Prostate gland (tissue), 2 donors: ENCODE measurements at places on chromosomes 12 and 14. TPM values are rescaled to one million over a fixed set of nuclear protein-coding genes. Genes with fewer than 3 reads are reported as not detected.

- no peaks in the 10 kb centered on the region for H3K4me1 ChIP-seq
- H3K27ac ChIP-seq, result no peak overlapping the region
- DNase-seq, result no peak
- no peak overlapping the region for H3K4me3 ChIP-seq
- no peaks in the 10 kb centered on the region for H3K36me3 ChIP-seq
These were observed 25.0 kb downstream of the ELK3 start for GRCh38 chr12:96218989-96219678.

GRCh38 chr14:92441751-92442504 lies 71.7 kb upstream of the RIN3 start:
- no peak overlapping the region for H3K27ac ChIP-seq
- no peaks in the 10 kb centered on the region for H3K36me3 ChIP-seq
- H3K4me1 ChIP-seq, result no peaks in the 10 kb centered on the region
- no peak for DNase-seq
- no peak overlapping the region for H3K4me3 ChIP-seq

- no peaks in the 10 kb centered on the region for H3K4me1 ChIP-seq
- no peaks in the 10 kb centered on the region for H3K36me3 ChIP-seq
- H3K27me3 ChIP-seq, result no peaks in the 10 kb centered on the region
These were observed 490 bp downstream of the PRORP start for GRCh38 chr14:35122696-35123387.

GRCh38 chr12:52643233-52644077 lies 8.6 kb downstream of the KRT2 start:
- DNase-seq, result no peak
- H3K36me3 ChIP-seq, result no peaks in the 10 kb centered on the region
- no peak overlapping the region for H3K4me3 ChIP-seq
- no peaks in the 10 kb centered on the region for H3K4me1 ChIP-seq

DNA sequence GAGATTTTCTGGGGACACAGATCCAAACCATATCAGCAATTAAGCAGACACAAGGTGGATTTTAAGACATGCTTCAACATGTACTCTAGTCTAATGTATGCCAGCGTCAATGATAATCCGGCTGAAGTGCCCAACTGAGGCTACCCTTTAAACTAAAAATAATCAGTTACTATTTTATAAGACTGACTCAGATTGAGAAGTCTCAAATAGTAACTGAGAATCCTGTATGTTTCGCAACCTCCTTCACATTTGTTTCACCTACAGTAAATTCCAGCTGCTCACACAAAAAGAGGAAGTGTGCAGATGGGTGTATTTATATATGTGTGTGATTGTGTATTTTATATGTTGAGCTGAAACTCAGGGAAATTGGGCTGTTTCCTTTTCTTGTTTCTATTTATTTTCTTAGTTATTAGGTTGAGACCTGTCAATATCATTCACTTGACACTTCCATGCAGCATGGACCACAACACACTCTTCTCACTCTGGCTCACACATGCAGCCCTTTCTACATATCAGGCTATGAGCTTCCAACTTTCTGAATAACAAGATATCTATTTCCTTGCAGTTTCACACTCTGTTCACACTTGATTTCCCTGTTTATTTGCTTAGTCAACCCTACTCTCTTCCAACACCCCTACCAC lies 1224.9 kb upstream of the TMEM132C start:
- no peaks in the 10 kb centered on the region for H3K4me1 ChIP-seq
- H3K27me3 ChIP-seq, result no peaks in the 10 kb centered on the region
- no peaks in the 10 kb centered on the region for H3K36me3 ChIP-seq

DNA sequence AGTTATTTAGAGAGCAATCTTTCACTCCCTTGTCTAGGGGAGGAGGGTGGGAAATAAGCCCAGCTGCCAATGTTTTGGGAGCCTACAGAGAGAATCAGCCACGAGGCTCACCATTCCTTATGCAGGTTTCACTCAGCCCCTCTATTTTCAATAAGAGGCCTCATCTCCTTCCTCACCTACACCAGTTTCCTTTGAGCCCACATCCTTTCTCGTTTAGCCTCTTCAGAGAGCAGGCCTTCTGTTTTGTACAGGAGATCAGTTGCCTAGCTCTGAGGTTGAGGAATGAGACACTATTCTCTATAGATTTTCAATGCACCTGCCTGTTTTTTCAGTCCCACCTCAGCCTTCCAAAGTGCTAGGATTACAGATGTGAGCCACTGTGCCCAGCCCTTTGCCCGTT lies 17.9 kb downstream of the SNAPC1 start:
- DNase-seq, result no peak
- no peak overlapping the region for H3K27ac ChIP-seq
- H3K27me3 ChIP-seq, result no peaks in the 10 kb centered on the region
- H3K36me3 ChIP-seq, result no peaks in the 10 kb centered on the region
- H3K4me1 ChIP-seq, result no peaks in the 10 kb centered on the region

GRCh38 chr14:104101651-104102281 lies 16.3 kb downstream of the ASPG start:
- no peak for DNase-seq
- peaks cover 3% of the 10 kb centered on the region for H3K27me3 ChIP-seq
- H3K36me3 ChIP-seq, result no peaks in the 10 kb centered on the region
- no peak overlapping the region for H3K4me3 ChIP-seq
- no peak overlapping the region for H3K27ac ChIP-seq

- no peaks in the 10 kb centered on the region for H3K4me1 ChIP-seq
- no peaks in the 10 kb centered on the region for H3K27me3 ChIP-seq
- no peak for DNase-seq
- no peaks in the 10 kb centered on the region for H3K36me3 ChIP-seq
These were observed 502.4 kb upstream of the ATP2B1 start for GRCh38 chr12:90211017-90211416.

DNA sequence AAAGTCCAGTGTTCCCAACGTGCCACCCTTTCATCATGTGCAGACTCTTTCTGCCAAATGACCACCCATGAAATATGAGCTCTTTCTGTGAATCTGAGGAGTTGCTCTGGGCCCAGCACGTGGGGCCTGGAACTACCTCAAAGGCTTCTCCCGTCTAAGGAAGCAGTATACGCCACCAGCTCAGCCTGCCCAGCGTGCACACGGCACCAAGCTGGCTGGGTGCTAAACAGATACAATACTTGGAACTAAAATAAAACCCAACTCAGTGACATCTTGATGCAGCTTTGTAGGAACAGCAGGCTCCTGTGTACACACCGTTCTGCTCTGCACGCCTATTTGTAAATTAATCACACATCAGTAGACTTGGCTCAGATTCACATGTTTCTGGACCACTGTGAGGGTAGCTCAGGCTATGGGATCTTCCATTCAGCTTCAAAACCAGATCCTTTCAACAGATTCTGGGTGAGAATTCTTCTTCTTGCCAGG lies 74.8 kb downstream of the ARL6IP4 start:
- H3K36me3 ChIP-seq, result no peaks in the 10 kb centered on the region
- no peak overlapping the region for H3K27ac ChIP-seq
- no peak for DNase-seq

DNA sequence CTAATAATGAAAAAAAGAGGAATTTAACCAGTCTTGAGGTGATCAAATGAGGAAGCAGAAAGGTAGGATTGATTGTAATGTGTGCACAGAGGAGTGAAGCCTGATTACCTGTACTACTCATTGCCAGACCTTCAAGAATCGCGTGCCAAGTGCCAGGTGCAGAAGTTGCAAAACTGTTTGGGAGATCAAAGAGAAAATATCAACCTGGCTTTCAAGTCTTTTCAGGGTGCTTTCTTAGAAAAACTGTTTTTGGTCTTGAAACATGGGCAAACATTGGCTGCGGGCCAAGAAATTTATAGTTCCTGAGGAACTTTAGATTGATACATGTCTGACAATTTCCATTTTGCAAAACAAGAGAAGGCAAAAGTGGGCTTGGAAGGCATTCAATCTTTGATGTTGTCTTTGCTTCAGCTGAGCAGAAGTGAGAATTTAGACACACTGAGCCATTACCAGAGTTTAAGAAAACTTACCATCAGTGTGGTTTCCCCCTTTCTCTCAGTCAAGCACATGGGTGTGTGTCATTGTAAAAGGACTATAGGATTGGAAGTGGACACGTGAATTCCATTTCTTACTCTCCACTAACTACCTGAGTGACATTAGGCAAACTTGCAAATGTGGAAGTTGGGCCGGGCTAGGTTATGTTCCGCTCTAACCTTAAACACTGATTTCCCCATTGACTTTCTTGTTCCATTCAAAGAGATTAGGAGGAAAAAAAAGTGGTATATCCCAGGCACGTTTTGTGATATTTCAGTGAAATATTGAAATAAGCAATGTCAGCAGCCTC lies 486.2 kb downstream of the DIO2 start:
- H3K27me3 ChIP-seq, result no peaks in the 10 kb centered on the region
- no peaks in the 10 kb centered on the region for H3K4me1 ChIP-seq
- H3K27ac ChIP-seq, result no peak overlapping the region
- H3K36me3 ChIP-seq, result no peaks in the 10 kb centered on the region
- H3K4me3 ChIP-seq, result no peak overlapping the region
- no peak for DNase-seq

- H3K4me1 ChIP-seq, result no peaks in the 10 kb centered on the region
- H3K36me3 ChIP-seq, result no peaks in the 10 kb centered on the region
- H3K27ac ChIP-seq, result no peak overlapping the region
- no peak for DNase-seq
These were observed 11.5 kb upstream of the IL26 start for GRCh38 chr12:68237078-68237477.

GRCh38 chr12:67630373-67631088 lies 18.0 kb upstream of the DYRK2 start:
- no peak overlapping the region for H3K27ac ChIP-seq
- no peaks in the 10 kb centered on the region for H3K27me3 ChIP-seq
- no peaks in the 10 kb centered on the region for H3K36me3 ChIP-seq

DNA sequence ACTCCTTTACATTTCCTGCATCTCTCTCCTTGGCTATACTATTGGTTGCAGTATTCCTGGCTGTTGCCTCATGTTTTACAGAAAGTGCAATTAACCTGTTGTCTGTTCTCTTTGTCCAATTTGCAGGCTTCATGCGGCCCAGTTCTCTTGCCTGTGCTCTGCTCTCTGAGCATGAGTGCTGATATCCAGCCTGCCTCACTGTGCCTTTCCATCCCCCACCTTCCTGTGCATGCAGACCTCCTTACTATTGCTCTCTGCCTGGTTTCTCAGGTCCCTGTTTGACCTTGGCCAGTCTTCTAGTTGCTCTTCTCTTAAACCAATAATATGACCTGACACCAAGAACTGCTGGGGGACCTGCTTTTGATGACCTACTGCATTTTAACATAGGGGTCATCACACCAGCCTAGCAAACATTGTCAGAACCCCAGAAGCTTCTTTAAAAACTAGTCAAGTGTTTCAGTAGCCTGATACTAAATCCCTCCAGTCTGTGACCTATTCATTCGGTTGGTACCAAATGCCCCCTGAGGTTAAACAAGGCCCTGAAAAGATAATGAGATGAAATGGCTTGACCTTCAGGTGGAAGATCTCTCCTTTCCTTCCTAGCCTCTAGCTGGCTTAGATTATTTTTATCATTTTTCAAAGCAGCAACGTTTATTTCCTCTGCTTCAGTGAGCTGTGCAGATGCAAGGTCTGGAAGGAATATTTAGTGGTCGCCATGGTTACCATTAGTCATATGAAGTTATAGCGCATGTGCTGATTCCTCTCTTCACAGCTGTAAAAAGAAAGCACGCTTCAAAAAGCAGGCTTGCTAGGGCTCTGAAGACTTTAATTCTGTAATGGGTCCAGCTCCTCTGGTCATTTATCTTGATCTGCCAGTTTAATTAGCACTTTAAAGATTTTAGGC lies 216.5 kb downstream of the PHLDA1 start:
- H3K27ac ChIP-seq, result no peak overlapping the region
- no peaks in the 10 kb centered on the region for H3K4me1 ChIP-seq
- H3K4me3 ChIP-seq, result no peak overlapping the region
- no peak for DNase-seq
- no peaks in the 10 kb centered on the region for H3K36me3 ChIP-seq

DNA sequence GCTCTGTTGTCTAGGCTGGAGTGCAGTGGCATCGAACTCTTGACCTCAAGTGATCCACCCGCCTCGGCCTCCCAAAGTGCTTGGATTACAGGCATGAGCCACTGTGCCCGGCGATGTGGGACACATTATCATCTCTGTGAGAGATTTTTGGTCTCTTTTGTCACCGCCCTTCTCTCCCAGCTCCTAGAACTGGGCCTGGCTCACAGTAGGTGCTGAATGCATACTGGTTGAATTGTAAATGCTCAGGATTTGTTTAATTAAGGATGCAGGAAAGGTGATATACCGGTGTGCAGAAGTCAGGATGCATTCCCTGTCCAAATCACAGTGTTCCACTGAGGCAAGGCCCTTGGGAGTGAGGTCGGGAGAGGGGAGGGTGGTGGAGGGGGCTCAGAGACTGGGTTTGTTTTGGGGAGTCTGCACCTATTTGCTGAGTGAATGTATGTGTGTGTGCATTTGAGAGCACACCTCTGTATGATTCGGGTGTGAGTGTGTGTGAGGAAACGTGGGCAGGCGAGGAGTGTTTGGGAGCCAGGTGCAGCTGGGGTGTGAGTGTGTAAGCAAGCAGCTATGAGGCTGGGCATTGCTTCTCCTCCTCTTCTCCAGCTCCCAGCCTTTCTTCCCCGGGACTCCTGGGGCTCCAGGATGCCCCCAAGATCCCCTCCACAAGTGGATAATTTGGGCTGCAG lies 1.0 kb upstream of the KRT18 start:
- H3K27me3 ChIP-seq, result no peaks in the 10 kb centered on the region
- no peak for DNase-seq
- no peak overlapping the region for H3K4me3 ChIP-seq
- peak overlapping the region; percentile 97 for H3K27ac ChIP-seq

GRCh38 chr14:52988139-52988538 lies 37.3 kb upstream of the FERMT2 start:
- H3K4me1 ChIP-seq, result no peaks in the 10 kb centered on the region
- no peaks in the 10 kb centered on the region for H3K27me3 ChIP-seq
- no peaks in the 10 kb centered on the region for H3K36me3 ChIP-seq
- no peak for DNase-seq
- no peak overlapping the region for H3K4me3 ChIP-seq
- no peak overlapping the region for H3K27ac ChIP-seq

DNA sequence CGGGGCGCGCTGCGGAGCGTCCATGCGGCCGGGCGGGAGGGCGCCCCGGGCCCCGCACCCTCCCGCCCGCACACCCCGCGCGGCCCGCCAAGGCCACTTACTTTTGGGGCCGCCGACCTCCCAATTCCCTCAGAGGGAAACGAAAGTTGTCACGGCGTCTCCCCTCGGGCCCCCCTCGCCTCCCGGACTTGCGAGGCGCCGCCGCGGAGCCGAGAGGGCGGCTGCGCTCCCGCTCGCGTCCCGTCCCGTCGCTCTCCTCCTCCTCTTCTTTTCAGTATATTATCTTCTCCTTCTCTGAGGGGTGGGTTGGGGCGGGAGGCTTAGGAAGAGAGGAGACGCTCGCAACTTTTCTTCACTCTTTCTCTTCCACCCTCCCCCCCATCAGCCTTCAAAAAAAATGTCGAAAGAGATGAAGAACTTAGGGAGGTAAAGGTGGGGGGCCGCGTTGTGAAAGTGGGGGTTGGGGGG lies 613 bp downstream of the DUSP16 start:
- H3K4me1 ChIP-seq, result peaks cover 3% of the 10 kb centered on the region
- DNase-seq, result no peak
- H3K36me3 ChIP-seq, result no peaks in the 10 kb centered on the region
- peak overlapping the region; percentile 100 for H3K27ac ChIP-seq
- H3K4me3 ChIP-seq, result peak overlapping the region; percentile 73

GRCh38 chr14:35337269-35338255 lies 45.4 kb downstream of the PSMA6 start:
- H3K36me3 ChIP-seq, result no peaks in the 10 kb centered on the region
- H3K4me3 ChIP-seq, result no peak overlapping the region
- H3K4me1 ChIP-seq, result peaks cover 25% of the 10 kb centered on the region
- no peak for DNase-seq
- H3K27me3 ChIP-seq, result no peaks in the 10 kb centered on the region

The SLC16A7 gene
- total RNA-seq, result 10.6 TPM

The NUAK1 gene
- 16.0 TPM for total RNA-seq

The COX14 gene
- 84.6 TPM for total RNA-seq

The ALKBH1 gene
- 20.4 TPM for total RNA-seq

The AMDHD1 gene
- total RNA-seq, result not detected

The PIK3C2G gene
- 2.1 TPM for total RNA-seq

The OR4K15 gene
- not detected for total RNA-seq
